Activated T-cell treated with anti-CD3 and anti-CD28 coated beads, Interleukin-2, amount 50 U/mL, for 48 hours (primary cell): ENCODE measurements at places on chromosomes 7 and 10.
A peak's percentile ranks its signal among the peaks of the same experiment; 100 is the strongest.

DNA sequence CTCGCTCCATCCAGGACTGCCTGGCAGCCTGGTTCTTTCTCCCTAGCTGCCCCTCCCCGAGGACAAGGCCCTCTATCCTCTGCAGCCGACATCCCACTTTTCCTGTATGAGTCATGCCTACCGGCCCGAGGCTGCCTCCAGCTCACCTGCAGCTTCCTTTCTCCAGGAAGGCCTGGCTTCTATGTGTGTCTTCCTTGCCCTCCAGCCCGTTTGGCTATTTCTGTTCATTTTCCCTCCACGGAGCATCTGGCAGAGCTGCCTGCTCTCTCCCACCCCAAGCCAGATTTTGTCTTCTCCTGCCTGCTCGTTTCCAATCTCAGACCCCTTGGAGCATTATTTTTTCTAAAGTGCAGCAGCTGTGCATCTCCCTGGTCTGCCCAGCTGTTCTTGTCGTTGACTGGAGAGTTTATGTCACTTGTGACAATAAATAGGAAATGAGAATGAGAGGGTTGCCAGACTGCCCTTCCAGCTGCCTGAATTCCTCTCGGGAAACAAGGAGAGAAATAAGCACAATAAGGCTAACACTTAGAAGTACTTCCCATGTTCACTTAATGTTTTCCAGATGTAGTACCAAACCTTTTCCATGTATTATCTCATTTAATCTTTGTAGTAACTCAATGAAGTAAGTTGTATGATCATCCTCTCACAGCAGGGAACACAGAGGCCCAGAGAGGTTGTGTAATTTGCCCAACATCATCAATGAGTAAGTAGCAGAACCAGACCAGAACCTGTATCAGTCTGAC is 19.7 kb downstream of the UBTD1 start:
- DNase-seq: no peak

DNA sequence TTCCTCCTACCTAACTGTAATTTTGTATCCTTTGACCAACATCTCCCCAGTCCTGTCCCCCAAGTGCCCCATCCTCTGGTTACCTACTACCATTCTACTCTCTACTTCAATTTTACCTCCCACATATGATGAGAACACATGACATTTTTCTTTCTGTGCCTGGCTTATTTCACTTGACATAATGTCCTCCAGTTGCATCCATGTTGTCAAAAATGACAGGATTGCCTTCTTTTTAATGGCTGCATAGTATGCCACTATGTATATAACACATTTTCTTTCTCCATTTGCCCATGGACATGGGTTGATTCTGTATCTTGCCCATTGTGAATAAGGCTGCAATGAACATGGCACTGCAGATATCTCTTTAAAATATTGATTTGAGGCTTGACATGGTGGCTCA is 33.7 kb downstream of the GLI3 start:
- no peak for DNase-seq

DNA sequence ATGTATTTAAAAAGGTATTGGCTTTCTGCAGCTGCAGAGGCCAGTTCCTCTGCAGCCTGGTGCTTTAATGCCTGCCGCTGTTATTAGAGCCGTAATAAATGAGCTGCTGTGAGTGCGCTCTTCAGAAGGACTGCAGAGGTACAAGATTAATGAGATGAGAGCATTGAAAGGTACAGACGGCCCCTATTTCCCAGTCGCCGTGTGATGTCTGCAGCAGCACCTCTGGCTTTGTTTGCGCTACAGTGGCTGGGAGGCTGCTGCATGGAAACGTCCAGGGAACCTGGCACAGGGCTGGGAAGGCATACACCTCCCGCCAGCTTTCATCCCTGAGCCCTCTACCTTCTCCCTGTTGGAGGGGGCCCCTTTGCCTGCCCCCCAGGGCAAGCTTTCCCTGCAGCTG is 383.8 kb upstream of the ZMIZ1 start:
- DNase-seq: no peak

- no peak for DNase-seq
These were observed 538.2 kb upstream of the SEMA3D start for GRCh38 chr7:85725026-85725425.

DNA sequence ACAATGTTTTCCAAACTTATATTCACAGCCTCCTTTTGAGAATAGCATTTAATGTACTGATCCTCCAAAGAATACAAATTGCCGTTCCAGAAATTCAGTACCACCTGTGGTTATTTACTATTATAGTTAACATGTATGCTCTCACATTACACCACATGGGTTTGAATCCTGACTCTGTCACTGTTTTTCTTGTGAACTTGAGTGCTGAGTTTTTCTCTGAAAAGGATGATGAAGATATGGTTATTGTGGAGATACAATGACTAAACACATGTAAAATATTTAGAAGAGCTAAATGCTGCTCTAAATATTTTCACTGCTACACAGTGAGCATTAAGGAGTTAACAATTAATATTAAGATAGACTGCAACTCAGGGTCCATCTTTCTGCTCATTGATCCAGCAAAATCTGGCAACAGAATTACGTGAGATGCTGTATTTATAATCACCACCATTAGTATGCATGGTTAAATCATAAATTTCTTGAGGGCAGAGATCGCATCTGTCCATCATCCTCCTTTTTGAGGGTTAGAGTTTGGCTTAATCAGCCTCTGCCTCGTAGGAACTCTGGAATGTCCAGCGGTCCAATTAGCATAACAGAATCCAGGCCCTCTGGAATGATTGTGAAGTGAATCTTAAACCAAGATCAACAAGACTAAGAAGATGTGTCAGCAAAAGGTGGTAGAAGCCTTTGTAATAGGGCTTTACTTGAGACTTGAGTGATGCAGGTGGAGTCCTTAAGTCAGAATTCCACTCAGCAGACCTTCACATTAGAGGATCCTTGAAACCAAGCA is 152.8 kb downstream of the MACC1 start:
- DNase-seq: no peak

DNA sequence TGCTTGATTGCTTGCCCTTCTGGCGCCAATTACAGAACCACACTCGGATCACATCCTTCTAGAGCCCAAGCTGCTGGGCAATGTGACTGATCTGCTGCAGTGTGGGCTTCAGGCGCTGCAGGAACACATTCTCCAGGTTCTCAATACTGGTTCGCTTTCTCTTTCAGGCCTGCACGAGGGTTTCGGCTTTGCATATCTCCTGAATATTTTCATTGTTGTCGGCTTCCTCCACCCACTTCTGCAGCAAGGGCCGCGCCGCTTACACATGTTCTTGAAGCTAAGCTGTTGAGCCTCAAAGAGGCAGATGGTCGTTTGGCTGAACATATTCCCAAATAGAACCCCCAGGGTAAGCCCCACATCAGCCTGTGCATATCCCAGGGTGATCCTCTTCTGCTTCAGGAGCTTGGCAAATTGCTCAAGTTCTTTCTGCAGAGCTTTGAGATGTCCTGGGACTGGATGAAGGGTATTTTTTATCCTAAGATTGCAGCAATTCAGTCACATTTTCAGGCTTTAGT is 64.6 kb downstream of the HERC4 start:
- no peak for DNase-seq

- no peak for DNase-seq
These were observed 635.6 kb upstream of the SORCS1 start for GRCh38 chr10:107800061-107800460.

DNA sequence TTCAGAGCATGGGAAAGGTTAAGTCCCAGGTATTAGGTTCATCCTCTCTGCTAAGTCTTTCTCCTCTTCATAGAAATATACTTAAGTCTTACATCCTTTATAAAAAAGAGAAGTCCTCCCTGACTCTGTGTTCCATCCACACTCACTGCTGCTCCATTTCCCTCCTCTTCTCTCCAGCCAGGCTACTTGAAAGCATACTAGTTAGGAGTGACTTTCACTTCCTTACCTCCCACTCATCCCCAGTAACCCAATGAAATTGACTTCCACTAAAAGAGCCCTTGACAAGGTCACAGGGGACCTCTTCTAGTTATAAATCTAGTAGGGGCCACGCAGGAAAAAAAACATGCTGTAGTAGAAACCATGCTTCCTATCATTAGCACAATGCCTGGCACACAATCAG is 133.1 kb upstream of the AGK start:
- DNase-seq: no peak

DNA sequence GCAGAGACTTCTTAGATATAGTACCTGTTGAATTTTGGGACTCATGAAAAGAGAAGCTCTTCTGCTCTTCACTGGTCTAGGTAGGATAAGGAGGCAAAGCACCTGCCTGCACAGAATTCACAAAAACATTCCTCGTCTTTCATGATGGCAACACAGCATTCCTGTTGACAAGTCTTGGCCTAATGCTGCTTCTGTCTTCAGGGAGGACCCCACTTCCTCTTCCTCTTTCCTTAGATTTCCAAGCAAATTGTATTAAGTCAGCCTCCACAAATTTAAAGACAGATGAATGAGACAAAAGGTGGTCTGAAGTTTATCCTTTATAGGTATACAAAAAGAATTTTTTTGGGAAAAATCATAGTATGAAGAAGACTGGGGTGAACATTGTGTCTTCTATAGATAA is 64.9 kb downstream of the DNAJB9 start:
- no peak for DNase-seq

GRCh38 chr10:75694790-75695189 is 263.4 kb downstream of the LRMDA start:
- no peak for DNase-seq

- no peak for DNase-seq
These were observed 283.6 kb downstream of the SUGCT start for GRCh38 chr7:40418448-40418847.

GRCh38 chr7:14095233-14095950 is 105.9 kb upstream of the ETV1 start:
- DNase-seq: no peak

DNA sequence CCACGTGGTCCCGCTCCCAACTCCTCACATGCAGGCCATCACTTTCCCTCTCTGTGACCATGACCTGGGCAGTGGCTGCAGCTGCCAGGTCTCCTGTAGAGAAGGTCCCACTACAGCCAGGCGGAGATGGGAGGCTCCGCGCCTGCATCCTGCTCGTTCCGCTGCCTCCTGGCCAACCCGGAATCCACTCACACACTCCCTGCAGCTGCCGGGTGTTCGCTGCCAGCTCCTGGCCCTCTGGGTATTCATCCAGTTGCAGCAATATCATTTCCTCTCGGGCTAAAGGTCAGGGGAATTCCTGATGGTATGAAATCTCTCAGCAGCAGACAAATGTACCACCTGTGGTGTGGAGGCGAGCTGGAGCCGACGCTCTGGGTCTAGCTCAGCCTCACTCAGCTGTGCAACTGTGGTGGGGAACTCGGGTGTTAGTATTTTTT is 65.7 kb downstream of the TLL2 start:
- no peak for DNase-seq

DNA sequence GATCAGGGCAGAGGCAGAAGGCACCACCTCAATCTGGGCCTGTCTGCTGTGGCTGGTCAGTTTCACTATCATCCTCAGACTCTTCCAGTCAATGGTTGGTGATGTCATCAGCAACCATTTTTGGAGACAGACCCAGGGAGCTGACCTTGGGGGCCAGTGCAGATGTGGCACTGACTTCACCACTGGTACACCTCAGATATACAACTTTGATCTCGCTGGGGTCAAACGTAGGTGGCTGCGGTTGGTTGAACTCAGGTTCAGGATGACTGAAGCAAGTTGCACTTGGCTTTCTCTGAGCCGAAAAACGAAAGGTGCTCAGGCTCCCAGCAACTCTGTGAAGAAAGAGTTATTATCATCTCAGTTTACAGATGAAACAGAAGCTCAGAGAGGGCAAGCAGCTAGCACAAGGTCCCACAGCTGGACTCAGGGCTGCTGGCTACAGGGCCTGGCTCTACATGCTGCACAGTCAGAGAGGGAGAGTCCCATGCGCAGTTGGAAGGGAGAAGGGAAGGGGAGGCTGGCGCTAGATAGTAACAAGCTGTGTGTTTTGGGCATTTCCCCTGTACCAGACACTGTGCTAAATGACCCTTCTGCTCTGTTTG is 27.2 kb downstream of the ANKRD16 start:
- DNase-seq: peak; percentile 16

- no peak for DNase-seq
These were observed 42.4 kb upstream of the AGBL3 start for GRCh38 chr7:134943785-134944400.

- no peak for DNase-seq
These were observed 213.7 kb downstream of the TWIST1 start for GRCh38 chr7:18903695-18904094.

DNA sequence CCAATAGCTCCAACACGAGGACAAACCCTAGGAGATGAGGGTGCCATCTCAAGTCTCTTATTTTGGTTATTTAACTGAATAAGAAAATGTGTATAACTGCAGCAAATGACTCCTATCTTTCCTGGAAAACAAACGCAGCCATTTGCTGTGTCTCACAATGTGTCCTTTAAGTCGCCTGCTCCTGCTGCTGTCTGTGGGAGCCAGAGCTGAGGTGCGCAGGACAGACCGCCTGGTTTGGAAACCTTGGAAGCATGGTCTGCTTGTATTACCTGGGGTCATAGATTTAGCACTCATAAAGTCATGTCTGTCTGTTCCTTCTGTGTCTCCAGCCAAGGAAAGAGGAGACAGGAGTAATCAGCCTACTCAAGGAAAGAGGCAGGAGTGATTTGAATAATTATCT is 760.2 kb downstream of the GRID1 start:
- DNase-seq: no peak

DNA sequence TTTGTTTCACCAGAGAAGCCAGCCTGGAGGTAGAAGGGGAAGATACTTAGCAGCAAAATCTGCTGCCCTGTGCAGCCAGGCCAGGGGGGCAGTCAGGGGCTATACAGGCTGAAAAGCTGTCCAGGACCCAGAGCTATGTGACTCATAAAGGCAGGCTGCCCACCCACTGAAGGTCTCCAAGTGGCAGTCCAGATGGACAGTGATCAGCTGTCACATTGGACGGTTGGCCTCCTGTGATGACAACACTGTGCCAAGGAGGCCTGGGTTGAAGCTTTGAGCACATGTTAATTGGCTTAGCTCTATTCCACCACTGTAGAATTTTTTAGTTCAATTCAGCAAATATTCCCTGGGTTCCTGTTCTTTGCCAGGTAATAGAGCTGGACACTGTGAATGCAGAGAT is 577.3 kb upstream of the GALNT17 start:
- no peak for DNase-seq

DNA sequence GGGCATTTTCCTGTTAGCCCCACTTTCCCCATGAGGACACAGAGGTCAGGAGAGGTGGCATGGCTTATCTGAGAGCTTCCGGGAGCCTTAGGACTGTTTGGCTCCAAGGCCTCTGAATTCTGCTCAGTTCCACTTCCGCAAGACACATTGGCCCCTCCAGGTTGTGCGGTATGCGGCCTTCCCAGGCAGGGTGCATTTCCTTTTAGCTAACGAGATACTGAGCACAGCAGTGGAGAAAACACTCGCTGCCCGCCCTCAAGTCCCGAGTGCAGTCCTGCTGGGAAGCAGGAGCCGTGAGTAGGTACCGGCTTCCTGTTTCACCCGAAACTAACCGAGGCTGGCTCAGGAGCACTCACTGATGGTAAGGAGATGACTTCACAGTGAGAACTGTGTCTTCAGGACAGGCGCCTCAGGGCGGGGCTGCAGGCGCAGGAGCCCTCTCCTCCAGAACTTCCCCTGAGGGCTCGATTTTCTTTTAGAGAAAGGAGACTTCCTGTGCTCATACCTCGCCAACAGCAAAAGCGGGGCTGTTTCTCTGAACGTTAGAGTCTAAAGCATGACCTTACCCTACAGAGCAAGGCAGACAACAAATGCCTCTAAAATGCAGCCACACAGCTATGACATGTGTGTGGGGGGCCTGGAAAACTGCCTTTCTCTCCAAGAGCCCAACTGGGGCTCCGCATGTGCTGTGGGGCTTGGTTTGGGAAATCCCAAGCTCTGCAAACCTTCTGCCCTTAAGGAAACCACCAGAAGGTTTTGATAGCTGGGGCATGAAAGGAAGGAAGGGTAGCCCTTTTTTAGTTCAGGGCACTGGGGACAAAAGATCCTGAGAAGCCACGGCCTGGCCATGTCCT is 25.9 kb downstream of the RGS10 start:
- DNase-seq: peak; percentile 83

GRCh38 chr7:86969865-86970264 is 89.6 kb downstream of the ELAPOR2 start:
- no peak for DNase-seq
